ENCODE measurements at places on chromosomes 12 and 14.

DNA sequence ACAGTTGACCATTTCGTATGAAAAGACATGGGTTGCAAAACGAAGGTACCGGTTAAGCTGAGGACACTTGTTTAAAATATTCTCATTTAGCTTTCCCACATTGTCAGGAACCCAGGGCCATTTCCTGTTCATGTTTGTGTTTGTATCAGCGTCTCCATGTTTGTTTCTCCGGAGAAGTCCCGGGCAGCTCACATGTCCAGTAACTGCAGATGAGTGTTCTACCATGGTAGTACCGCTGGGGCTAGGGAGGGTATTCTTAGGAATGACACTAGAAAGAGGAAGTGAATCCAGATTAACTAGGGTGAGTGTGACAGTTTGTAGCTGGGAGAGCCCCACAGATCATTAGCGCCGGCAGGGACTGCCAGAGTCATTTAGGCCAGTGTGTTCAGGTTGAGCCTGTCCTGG is 50.0 kb upstream of the EVL start:
- DNase-seq: peak; percentile 66

DNA sequence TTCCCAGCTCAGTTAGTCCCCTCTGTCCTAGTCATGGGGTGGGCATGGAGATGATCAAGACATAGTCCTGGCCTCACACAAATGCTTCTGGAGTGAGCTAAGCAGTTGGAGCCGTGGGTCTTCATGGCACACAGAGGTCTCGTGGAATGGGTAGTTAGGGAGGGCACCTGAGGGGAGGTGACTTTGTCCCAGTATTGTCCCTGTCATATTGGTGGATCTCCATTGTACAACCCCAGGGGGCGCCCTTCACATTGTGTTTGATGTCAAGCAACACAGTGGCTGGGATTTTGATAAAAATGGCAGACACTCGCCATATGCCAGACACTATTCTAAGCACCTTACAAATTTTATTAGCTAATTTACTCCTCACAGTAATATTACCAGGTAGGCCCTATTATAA is 175.4 kb upstream of the LHX5 start:
- DNase-seq: no peak

- DNase-seq: no peak
Observed at GRCh38 chr12:77968571-77968970, 137.9 kb downstream of the NAV3 start.

DNA sequence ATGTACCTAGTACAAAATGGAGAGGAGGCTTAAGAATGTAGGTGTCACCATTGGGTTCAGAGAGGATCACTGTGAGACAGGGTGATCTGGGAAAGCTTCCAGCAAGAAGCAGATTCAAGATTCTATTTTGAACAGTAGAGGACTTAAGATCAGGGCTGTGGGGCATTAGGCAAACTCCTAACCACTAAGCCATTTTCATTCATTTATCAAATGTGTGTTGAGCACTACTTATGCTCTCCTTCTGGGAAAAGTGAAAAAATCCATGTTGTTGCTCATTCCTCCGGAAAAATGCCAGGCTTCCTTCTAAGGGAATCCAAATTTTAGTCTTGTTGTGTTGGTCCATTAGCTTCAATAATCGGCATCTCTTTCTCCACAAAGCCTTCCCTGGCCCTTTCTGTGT is 163.4 kb downstream of the NUAK1 start:
- no peak for DNase-seq

GRCh38 chr14:26719514-26719913 is 121.7 kb upstream of the NOVA1 start:
- no peak for DNase-seq

- no peak for DNase-seq
Observed at GRCh38 chr12:2173971-2174370, 121.2 kb downstream of the CACNA1C start.

- no peak for DNase-seq
Observed at GRCh38 chr12:2119266-2119665, 66.5 kb downstream of the CACNA1C start.

DNA sequence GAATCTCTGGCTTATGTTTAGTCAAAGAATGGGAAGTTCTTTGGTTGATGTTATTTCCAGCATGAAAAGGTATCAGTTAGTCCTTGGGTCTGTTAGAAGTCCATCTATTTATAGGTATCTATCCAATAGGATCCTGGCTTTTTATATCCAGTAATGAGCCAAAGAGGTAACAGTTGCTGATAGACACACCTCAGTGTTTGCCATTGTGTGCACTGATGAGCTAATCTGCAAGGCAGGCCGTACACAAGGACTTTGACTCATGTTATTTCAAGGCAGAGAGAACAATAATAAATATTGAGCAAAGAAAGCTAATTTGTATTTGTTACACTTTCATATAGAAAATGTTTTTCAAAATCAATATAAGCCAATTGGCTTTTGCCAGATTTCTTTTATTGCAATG is 56.4 kb downstream of the GLT1D1 start:
- DNase-seq: no peak

- DNase-seq: no peak
Observed at GRCh38 chr14:78075033-78075432, 95.1 kb upstream of the NRXN3 start.

DNA sequence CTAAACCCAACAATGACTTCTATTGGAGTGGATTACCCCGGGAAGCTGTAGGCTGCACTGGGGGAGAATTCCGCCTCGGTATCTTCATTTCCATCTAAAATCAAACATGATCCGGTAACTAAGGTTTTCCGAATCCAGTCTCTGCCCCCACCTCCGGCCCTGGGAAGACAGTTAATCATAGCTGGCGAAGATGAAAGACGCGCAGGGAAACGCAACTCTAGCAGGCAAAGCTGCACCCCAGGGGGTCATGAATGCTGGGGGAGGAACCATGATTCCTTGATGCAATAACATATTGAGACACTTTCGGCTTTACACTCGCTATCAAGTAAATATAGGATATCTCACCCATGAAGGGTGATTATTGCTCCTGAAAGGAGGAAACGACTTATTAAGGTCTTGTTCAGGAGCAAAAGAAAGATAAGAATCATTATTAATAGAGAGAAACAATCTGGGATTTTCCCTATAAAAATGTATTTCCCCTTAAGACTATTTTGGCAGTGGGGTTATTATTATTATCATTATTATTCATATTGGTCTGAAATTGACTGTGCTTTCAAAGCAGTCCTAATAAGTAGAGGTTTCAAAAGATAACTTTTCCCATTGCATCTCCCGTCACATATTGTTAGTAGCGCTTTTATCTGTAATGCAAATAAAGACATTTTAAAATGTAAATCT is 614.9 kb downstream of the VRK1 start:
- no peak for DNase-seq

GRCh38 chr14:103825101-103825500 is 22.3 kb downstream of the PPP1R13B start:
- no peak for DNase-seq

- no peak for DNase-seq
Observed at GRCh38 chr14:88598097-88598675, 35.3 kb downstream of the ZC3H14 start.

DNA sequence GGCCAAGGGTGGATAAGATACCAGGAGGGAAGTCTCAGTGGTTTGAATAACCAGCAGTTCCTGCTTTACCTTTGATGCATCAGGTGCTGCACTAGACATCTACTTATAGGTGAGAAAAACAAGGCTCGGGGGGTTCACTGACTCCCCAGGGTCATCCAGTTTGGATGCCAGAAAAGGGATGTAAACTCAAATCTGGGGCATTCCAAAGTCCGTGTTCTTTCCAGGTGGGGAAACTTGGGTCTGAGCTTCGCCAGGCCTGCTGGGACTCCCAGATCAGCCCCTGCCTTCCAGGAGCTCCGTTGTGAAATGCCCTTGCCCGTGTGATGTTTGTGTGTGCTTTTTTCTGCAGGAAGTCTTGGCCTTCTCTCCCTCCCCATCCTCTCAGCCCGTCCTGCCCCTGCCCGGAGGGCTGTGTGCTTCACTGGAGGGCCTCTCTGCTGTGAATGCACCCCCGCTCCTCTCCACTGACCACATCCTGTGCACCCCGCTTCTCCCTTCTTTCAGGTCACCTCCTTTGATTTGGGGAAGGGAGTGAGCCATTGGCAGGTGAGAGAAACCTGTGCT is 42.1 kb downstream of the TSPAN9 start:
- no peak for DNase-seq

DNA sequence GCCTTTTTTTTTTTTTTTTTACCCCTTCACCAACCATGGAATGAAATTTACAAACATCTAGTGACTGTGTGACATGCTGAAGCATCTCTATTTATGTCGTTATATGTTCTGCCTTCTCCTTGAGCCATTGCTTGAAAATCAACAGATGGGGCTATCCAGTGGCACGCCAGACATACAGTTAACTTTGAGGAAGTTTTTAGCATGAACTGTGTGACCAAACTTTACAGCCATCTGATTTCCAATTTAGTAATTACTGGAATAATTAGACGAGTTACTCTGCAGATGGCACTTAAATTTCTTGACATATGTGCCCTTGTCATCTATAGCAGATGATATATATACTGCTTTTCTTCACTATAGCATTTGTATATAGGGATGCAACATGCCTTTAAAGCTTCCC is 192.1 kb downstream of the SNAPC1 start:
- DNase-seq: no peak
